ENCODE measurements at places on chromosomes 2 and 18. TPM values are rescaled to one million over a fixed set of nuclear protein-coding genes. Genes with fewer than 3 reads are reported as not detected.

DNA sequence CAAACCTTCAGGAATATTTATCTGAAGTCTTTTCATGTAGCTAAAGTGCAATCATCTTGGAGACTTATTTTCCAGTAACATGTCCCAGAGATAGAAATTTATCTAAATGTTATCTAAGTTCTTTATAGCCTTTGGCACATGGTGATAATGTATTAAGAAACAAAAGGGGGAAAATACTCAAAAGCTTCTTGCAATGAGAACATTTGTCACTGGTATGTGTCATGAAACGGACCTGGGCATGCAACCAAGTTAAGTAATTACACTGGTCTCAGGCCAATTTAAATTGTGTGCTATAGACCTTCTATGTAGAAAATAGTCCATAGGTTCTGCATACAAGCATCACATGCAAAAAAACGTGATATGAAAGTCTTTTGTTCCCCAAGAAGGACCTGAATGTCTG, 136.2 kb downstream of the SLC8A1 start:
- no peak for DNase-seq
- H3K4me1 ChIP-seq: no peaks in the 10 kb centered on the region
- H3K27me3 ChIP-seq: no peaks in the 10 kb centered on the region

- 0 out of 2 replicates have a peak, but pooled peaks cover under 1% of the 10 kb centered on the region for H3K4me1 ChIP-seq
- DNase-seq: peak; percentile 39
- H3K27me3 ChIP-seq: no peaks in the 10 kb centered on the region
- peaks cover 3% of the 10 kb centered on the region for H3K36me3 ChIP-seq
- no peak overlapping the region for H3K4me3 ChIP-seq
Observed at GRCh38 chr2:219632760-219633105, 5.3 kb downstream of the SLC4A3 start.

- no peaks in the 10 kb centered on the region for H3K27me3 ChIP-seq
- no peak overlapping the region for H3K4me3 ChIP-seq
- H3K27ac ChIP-seq: no peak overlapping the region
- H3K36me3 ChIP-seq: no peaks in the 10 kb centered on the region
Observed at GRCh38 chr18:26317398-26317797, 91.2 kb downstream of the TAF4B start.

Gene CRYGC
- not detected for total RNA-seq

Gene LRP2
- total RNA-seq: 0.13 TPM

Gene CYTIP
- not detected for total RNA-seq

Gene CPLX4
- not detected for total RNA-seq

Gene LONRF2
- 0.81 TPM for total RNA-seq

- H3K36me3 ChIP-seq: no peaks in the 10 kb centered on the region
- H3K4me3 ChIP-seq: no peak overlapping the region
Observed at GRCh38 chr2:150109028-150109427, 378.4 kb downstream of the RND3 start.

DNA sequence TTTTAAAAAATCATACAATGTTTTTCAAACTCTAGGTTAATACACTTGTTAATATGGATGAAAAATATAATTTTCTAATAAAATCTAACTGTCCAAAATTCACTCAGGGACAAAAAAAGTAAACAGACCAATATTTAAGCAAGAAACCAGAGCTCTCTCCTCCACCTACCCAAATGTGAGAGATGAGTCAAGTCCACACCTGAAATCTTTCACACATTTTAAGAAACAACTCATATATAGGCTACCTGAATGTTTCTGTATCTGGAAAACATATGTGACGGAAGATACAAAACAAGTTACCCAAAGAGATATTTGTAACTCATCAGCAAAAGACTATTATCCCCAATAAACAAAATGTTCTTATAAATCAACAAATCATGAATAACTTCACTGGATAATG, 20.2 kb downstream of the ZNF516 start:
- no peak overlapping the region for H3K4me3 ChIP-seq
- H3K4me1 ChIP-seq: peaks cover 40% of the 10 kb centered on the region
- no peaks in the 10 kb centered on the region for H3K36me3 ChIP-seq
- no peak for DNase-seq
- H3K27me3 ChIP-seq: no peaks in the 10 kb centered on the region

Measured in SJSA1 (cell line).